DMS79 treated with DMSO at 0.1 percent for 48 hours (cell line): ENCODE measurements at places on chromosomes 13 and 19.

- no peak for DNase-seq
These were observed 106.0 kb downstream of the RAP2A start for GRCh38 chr13:97539651-97540610.

DNA sequence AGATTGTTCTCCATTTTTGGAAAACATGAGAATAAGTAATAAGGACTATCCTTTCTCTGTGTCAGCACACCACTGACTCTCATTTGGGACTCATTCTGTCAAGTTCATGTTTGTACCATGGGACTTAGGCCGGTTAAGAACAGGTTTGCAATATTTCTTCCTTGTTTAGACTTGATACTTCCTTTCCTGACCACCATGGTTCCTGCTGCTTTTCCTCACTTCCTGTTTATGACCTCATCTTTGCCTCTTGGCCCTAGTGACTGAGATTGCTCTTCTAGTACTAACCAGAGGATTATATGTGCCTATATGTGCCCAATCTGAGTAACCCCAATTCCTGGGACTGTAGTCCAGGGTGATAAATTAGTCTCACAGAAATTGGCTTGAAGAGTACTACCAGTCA is 32.5 kb upstream of the NDFIP2 start:
- DNase-seq, result no peak

- DNase-seq, result no peak
These were observed 7.4 kb upstream of the SPRY2 start for GRCh38 chr13:80348314-80348713.

DNA sequence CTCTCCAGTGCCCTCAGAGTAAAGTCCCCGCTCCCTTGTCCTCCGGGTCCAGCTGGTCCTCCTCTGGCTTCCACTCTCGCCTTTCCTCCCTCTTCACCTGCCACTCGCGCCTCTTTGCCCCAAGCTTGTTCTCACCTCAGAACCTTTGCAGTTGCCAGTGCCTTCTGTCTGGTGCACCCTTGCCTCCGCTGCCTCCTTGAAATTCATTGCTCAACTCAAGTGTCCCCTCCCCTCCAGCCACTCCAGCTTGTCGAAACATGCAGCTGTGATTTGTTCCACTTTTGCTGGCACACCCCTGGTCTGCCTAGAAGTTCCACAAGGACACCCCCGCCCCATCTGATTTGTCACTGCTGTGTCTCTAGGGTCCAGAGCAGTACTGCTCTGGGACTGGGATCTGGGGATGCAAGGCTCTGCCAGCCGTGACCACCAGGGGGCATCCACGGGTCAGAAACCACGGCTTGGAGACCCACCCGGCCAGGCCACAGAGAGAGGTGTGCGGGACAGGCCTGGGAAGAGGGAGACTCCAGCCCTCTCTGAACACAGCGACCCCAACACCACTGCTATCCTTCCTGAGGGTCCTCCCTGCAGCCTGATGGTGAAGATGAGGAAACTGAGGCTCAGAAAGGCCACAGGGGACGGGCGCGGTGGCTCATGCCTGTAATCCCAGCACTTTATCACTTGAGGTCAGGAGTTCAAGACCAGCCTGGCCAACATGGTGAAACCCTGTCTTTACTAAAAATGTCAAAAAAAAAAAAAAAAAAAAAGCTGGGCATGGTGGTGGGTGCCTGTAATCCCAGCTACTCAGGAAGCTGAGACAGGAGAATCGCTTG is 49.9 kb downstream of the AP1M1 start:
- DNase-seq, result peak; percentile 87

DNA sequence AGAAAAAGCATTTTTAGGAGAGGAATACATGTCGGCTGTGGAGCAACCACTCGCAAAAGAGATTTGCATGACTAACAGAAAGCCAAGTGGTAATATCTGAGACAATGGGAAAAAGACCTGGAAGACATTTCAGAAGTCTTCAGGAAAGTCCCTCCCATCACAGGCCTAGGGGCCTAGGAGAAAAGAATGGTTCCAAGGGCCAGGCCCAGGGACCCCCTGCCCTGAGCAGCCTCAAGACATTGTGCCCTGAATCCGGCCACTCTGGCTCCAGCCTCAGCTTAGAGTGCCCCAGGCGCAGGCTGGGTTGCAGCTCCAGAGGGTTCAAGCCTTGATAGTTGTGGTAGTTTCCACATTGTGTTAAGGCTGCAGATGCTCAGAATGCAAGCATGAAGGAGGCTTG is 9.4 kb downstream of the ZNF221 start:
- DNase-seq, result no peak

DNA sequence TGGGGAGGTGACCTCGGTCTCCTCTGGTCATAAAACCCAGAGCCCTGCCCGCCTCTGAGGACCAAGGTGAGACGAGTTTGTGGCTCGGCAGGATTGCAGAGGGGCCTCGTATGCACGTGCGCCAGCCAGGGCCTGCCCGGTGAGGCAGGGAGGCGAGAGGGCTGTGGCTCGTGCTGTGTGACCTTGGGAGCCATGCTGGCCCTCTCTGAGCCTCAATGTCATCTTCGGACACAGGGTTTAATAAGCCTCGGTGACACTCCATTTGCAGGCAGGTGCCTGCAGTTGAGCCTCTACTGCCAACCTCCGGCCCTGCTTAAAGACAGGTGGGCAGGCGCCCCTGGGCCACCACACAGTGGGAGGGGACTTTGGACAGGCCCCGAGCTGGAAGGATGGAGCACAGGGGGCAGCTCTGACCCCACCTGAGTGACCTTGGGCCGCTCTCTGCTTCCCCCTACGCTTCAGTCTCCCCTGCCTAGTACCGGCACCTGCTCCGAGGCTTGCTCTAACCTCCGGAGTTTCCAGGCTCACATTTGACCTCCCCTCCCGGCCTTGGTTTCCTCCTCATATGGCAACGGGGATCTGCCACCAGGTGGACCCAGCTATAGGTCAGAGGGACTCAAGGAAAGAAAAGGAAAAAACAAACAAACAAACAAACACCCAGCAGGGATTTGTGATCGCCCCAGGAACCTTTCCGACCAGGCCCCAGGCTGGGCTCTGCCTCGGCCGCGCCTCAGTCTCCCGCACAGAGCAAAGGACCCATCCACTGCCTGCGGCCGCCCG is 3.1 kb downstream of the ZBTB7A start:
- no peak for DNase-seq

GRCh38 chr19:21902571-21902970 is 66.6 kb upstream of the ZNF43 start:
- DNase-seq, result no peak

GRCh38 chr13:42119041-42119440 is 70.6 kb downstream of the DGKH start:
- no peak for DNase-seq

- no peak for DNase-seq
These were observed 102.7 kb upstream of the POSTN start for GRCh38 chr13:37701306-37701705.

- no peak for DNase-seq
These were observed 630 bp downstream of the SPPL2B start for GRCh38 chr19:2329149-2329478.

GRCh38 chr13:104592545-104593250 is 1526.5 kb upstream of the SLC10A2 start:
- no peak for DNase-seq

DNA sequence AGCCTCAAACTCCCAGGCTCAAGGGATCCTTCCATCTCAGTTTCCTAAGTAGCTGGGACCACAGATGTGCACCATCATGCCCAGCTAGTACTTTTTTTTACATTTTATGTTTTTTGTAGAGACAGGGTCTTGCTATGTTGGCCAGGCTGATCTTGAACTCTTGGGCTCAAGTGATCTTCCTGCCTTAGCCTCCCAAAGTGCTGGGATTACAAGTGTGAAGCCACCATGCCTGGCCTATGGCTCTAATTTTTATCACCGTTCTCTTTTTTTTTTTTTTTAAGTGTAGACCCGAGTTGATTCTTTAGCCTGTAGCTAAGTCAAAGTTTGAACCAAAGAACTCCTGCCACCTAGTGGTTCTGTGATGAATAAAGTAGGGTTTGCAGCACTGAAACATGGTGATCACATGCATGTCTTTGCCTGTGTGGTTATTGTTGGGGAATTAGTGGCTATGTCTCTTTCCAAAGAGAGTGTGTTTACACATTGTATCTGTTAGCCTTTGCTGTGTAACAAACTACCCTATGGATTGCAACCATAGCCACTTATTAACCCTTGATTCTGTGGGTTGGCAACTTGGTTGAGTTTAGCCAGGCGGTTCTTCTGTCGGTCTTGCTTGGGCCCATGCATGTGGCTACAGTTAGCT is 11.6 kb downstream of the NFILZ start:
- no peak for DNase-seq

- DNase-seq, result no peak
These were observed 408.1 kb upstream of the SLITRK1 start for GRCh38 chr13:84290386-84290785.

GRCh38 chr13:108176685-108177274 is 38.6 kb downstream of the LIG4 start:
- no peak for DNase-seq

DNA sequence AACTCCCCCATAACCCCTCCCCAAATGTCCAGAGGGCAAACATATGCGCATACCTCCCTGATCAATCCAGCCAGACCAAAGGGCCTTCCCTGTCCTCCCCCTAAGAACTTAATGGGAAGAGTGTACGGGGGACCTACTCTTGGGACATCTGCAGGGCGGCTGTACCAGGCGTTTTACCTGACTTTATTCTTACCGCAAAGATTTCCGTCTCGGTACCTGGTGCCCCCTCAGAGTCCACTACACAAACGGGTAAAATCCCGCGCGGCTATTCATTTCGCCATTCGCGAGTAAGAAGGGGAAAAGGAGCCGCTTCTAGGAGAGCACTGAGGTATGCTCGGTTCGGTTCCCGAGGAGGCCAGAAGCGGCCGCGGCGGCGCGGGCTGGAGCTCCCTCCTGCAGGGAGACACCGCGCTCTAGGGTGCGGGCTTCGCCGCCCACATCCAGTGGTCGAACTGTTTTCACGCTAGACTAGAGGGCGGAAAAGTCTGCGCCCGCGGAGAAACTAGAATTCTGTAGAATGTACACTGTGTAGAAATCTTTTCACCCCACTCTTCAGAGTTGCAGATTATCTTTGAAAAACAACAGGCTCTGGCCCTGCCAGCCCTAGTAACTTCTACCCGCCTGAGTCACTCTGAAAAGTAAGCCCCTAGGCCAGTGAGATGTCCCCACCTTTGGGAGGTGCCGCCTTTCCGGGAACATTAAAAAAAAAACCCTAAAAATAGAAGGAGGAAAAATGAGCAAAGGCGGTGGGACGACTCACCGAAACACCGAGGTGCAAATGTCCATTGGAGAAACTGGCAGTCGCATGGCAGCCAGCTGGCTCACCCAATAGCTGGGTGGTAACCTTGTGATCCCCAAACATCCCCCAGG is 3.8 kb upstream of the TSHZ3 start:
- no peak for DNase-seq

GRCh38 chr13:68727798-68728197 is 1379.8 kb upstream of the ATXN8OS start:
- DNase-seq, result no peak

GRCh38 chr19:46951171-46951986 is 68.3 kb upstream of the NPAS1 start:
- no peak for DNase-seq

- DNase-seq, result peak; percentile 72
These were observed 630 bp downstream of the RAP2A start for GRCh38 chr13:97434397-97435201.

- DNase-seq, result no peak
These were observed 415.0 kb upstream of the ZNF507 start for GRCh38 chr19:31930401-31930800.

DNA sequence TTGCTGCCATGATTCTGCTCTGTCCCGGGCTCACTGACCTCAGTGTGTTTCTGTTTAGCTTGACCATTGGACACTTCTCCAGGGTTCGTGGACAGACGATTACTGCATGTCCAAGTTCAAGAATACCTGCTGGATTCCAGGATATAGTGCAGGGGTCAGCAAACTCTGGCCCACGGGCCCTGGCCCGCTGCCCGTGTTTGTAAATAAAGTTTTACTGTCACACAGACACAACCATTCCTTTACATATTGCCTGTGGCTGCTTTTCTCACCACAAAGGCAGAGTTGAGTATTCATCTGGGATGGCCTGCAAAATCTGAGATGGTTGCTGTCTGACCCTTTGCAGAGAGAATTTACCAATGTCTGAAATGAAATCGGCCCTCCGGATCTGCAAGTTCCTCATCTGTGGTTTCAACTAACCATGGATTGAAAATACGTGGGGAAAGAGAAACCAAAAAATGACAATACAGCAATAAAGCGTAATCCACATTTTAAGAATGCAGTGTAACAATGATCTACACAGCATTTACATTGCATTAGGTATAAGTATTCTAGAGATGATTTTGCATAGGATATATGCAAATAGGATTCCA is 25.9 kb upstream of the F2RL3 start:
- no peak for DNase-seq

DNA sequence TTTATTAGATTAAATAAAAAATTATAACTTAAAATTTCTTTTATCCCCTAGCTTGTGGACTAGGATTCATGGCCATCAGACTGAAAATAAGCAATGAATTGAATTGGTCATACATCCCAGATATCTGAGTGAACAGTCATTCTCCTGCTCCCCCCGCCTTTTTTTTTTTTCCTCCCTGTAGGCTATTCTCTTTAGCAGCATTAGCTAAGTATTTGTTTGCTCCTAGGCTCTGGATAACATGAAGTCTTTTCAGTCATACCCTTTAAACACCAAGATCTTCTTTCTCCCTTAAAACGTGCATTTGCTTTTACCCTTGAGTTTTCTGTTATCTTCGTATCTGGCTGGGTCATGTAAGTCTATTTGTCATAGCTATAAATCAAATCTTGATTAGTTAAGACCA is 866.7 kb upstream of the SPRY2 start:
- no peak for DNase-seq

DNA sequence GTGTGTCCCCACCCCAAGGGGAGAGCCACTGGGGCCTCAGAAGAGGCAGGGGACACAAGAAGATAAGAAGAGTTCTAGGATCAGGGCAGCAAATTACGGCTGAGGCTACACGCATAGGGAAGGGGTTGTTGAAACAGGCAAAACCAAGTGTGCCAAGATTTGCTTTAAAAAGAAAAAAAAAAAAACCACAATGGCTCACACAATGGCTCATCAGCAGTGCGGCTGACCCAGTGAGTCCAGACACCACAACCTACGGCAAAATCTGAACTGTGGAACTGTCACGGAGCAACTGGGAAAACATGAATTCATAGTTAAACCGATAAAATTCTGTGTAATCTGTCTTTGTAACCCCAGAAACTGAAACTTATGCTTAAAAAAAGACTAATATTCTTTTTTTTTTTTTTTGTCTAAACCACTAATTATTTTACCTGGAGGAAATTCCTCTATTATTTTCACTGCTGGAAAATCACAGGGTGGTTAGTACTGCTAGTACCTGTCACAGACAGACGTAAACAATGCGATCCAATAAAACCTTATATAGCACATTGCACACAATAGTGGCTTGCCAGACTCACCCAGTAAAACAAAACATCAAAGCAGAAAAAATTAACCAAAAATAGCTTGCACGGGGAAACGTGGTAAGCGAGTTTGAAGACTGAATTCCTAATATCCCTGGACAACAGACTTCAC is 325.4 kb upstream of the TSHZ3 start:
- DNase-seq, result no peak
